ENCODE measurements at places on chromosomes 1 and 21.
A peak's percentile ranks its signal among the peaks of the same experiment; 100 is the strongest.

- DNase-seq = no peak
Measured at GRCh38 chr1:107704911-107705310, 260.1 kb downstream of the VAV3 start.

DNA sequence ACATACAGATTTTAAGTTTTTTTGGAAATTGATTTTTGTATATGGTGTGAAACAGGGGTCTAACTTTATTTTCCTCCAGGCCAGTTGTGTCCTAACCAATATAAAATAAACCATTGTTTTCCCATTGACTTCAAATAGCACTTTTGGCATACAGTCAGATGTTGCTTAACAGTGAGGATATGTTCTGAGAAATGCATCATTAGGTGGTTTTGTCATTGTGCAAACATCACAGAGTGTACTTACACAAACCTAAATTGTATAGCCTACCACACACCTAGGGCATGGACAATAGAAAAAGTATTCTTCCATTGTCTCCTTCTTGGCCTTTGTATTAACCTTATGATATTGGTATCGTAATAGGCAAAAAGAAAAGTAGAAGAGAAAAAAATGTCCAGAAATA lies 37.4 kb upstream of the DISP1 start:
- no peak for DNase-seq

DNA sequence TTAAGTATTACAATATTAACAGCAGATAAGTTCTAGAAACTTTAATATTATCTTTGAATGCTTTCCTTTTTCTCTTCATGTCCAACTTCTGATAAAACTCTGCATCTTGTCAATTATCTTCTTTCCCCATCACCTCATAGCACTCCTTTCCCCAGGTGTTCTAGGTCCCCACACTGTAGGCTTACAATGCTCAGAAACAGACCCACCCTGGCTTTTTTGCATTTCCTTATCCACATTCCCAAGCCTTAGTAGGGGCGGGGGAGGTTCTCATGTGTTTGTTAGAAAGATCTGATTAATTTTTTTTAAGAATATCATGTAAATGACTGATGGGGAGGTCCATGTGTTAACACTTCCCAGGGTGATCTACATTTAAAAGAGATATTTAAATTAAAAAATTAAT lies 63.9 kb downstream of the PLPPR4 start:
- DNase-seq = no peak

GRCh38 chr21:45869121-45870007 lies 112.2 kb upstream of the COL6A1 start:
- DNase-seq = no peak

DNA sequence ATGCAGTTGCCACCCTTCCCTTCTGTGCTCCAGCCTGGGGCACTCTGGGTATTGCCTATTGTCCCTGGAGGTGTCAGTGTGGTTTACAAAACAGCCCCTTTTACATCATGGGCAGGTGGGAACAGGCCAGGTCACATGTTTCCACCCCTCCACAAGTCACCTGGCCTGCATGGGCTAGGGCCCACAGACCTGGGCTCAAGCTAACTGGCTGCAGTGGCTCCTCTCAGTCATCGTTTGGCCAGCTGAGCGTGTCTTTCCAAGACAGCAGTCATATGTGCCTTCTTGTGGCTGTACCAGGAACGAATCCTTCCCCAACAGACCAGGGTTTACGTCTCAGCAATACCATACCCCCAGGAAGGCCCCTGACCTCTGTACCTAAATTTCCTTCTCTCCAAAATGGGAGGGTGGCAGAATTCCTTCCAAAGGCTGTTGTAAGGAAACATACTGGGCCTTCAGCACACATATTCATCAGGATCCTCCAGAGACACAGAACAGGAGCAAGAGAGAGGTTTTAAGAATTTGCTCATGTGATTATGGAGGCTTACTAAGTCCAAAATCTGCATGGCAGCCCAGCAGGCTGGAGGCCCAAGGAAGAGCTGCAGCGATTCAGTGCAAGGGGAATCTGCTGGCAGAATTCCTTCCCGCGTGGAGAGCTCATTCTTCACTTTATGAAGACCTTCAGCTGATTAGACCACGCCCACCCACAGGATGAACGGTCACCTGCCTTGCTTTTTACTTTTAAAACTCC lies 10.6 kb upstream of the TAS1R2 start:
- no peak for DNase-seq

- DNase-seq = no peak
Measured at GRCh38 chr1:151199873-151200581, 1.7 kb downstream of the PIP5K1A start.

DNA sequence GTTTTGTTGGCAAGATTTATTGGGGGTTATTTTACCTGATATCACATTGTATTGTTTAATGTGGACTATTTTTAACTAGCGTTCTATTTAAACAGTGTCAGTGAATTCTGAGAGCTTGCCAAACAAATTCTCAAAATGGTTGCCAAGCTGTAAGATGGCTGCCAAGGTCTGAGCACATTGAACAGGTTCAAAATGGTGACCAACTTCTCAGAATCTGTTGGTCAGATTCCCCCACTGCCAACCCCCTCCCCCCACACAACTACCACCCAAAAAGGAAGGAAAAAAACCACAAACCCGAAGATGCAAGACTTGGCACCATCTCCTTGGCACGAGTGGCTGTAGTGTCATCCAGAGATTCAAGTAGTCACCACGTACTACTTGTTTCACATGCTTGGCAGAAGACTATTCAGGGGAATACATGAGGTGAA lies 159.1 kb downstream of the NFIA start:
- DNase-seq = no peak

DNA sequence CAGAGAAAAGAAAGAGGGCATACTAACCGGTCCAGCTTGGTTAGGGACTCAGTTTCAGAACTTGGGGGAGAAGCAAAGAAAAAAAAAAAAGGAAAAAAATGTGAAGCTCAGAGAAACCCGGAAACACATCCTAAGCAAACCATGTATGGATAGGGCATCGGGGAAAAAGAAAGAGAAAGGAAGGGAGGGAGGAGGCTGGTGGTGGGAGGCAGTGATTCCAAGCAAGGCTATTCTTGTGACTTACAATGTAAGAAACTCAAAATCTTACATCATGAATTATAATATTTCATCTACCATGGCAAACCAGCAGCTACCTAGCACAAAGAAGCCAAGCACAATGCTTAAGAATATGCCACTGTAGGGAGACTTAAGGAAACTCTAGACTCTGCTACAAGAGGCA lies 60.3 kb downstream of the UBR4 start:
- no peak for DNase-seq

DNA sequence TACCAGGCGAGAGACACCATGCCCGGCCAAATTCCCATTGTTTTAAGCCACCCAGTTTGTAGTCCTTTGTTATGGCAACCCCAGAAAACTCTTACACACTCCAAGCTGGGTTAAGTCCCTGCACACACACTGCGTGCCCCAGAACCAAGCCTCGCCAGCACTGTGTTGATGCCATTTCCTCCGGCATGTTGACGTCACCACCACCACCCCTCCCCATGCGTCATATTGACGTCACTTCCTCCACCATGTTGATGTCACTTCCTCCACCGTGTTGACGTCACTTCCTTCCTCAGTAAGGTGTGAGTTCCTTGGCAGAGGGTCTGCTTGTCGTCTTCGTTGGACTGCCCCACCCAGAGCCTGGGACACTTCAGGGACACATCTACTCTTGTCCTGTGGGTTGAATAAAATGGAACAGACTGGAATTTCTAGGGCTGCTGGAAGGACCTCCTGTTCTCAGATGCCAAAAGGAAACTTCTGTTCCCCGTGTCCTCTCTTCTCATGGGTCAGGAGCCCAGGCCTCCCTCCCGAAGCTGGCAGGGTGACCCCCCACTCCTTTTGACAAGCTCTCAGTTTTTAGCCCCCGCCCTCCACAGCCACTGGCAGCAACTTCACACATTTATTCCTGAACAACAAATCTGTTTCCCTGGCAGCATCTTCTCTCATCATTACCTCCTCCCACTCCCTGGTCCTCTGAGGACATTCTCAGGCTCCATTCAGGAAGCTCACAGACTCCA lies 643.3 kb downstream of the NPHP4 start:
- DNase-seq = no peak

DNA sequence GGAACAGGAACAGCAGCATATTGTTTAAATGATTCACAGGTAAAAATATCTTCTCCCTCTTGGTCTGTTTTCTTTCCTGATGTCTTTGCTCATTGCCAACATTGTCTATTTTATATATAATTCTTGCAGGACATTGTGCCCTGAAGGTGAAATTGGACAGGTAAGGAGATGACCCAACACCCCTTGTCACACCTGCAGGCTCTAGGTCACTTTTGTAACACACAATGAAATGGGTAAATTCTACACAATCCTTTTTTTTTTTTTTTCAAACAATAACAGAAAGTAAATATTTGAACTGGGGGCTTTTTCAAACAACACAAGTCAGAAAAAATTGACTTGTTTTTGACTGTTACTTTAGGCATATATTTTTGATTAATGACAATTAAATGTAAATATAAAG lies 62.9 kb upstream of the ERG start:
- no peak for DNase-seq

DNA sequence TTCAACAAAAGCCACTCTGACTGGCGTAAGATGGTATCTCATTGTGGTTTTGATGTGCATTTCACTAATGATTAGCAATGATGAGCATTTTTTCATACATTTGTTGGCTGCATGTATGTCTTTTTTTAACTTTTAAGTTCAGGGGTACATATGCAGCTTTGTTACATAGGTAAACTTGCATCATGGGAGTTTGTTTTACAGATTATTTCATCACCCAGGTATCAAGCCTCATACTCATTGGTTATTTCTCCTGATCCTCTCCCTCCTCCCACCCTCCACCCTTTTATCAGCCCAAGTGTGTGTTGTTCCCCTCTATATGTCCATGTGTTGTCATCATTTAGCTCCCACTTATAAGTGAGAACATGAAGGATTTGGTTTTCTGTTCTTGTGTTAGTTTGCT lies 154.1 kb upstream of the POGK start:
- no peak for DNase-seq

DNA sequence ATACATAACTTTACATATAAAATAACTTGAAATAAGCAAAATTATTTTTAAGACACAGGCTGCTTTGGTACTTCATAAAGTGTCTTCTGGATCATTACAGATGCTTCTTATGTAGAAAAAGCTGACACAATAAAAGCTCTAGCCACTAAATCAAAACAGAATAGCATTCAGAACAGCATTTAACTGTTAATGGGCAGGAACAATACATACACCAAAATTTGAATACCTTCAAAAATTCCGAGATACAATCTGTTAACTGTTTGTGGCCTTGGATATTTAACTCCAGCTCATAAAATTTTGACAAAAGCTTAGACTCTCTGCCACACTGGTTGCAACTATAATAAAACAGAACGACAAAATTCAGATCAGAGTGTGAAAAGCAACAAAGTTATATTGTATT lies 31.7 kb downstream of the USP48 start:
- no peak for DNase-seq

DNA sequence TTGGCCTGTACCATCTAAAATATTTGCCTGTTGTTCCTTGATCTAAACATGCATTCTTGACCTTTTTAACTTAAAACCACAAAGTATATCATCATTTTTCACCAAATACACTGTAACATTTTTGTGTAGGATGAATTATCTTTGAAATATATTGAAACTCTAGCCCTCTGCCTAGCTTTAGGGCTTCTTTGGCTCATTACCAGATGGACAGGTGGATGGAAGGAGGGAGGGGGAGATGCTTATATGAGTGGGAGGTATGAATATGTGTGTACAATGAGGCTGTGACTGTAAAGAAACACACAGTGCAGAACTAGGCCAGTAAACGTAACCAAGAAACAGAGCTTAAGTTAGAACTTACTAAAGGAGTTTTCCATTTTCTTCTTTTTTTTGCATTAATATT lies 118.5 kb downstream of the ESRRG start:
- no peak for DNase-seq

DNA sequence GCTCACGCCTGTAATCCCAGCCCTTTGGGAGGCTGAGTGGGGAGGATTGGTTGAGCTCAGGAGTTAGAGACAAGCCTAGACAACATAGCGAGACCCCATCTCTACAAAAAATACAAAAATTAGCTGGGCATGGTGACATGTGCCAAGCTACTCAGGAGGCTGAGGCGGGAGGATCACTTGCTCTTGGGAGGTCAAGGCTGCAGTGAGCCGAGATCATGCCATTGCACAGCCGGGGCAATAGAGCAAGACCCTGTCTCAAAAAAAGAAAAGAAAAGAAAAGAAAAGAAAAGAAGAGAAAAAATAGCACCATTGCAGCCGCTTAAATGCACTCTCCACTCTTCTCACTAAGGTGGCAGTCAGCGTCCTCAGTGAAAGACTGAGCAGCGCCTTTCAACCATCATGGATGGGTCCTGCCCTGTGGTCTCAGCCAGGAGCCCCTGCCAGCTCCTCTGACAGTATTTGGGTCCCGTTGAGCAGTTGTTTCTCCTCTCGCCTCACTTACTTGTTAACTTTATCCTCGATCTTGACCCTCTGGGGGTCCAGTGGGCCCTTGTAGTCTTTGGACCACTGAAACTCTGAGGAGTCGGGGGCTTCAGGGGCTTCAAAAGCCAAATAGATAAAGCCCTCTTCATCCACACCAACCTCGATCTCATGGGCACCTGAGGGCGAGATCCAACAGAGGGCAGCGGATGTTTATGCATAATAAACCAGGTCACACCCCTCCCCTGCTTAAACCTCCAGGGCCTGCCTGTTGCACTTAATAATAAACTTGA lies 36.9 kb downstream of the MYOM3 start:
- DNase-seq = no peak

DNA sequence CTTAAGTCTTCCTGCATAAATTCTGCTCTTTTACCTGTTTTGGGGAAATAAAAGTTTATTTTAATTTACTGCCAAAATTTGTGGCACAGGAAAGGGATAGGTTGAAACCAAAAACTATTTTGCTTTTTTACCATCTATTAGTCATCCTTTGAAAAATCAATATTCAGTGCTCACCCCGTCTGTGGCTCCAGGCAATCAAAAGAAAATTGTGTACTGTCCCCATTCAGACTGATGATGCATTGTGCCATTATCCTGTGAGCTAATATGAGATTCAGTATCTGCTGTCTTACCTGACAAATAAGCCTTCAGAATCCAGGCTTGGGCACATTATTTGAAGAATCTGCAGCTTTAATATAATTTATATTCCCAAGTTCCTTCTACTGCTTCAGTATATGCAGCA lies 650.7 kb downstream of the KIF26B start:
- no peak for DNase-seq

DNA sequence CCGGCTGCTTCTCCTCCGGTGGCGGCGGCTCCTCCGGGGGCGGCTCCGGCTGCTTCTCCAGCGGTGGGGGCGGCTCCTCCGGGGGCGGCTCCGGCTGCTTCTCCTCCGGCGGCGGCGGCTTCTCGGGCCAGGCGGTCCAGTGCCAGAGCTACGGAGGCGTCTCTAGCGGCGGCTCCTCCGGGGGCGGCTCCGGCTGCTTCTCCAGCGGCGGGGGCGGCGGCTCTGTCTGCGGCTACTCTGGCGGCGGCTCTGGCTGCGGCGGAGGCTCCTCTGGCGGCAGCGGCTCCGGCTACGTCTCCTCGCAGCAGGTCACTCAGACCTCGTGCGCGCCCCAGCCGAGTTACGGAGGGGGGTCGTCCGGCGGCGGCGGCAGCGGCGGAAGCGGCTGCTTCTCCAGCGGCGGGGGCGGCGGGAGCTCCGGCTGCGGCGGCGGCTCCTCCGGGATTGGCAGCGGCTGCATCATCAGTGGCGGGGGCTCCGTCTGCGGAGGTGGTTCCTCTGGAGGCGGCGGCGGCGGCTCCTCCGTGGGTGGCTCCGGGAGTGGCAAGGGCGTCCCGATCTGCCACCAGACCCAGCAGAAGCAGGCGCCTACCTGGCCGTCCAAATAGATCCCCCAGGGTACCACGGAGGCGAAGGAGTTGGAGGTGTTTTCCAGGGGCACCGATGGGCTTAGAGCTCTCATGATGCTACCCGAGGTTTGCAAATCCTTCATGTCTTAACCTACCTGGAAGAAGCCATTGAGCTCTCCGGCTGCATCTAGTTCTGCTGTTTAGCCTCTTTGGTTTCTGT lies 2.0 kb downstream of the LORICRIN start:
- DNase-seq = peak; percentile 46

Data from neuronal stem cell (in vitro differentiated cells).